ENCODE measurements at places on chromosomes 3 and 15.

DNA sequence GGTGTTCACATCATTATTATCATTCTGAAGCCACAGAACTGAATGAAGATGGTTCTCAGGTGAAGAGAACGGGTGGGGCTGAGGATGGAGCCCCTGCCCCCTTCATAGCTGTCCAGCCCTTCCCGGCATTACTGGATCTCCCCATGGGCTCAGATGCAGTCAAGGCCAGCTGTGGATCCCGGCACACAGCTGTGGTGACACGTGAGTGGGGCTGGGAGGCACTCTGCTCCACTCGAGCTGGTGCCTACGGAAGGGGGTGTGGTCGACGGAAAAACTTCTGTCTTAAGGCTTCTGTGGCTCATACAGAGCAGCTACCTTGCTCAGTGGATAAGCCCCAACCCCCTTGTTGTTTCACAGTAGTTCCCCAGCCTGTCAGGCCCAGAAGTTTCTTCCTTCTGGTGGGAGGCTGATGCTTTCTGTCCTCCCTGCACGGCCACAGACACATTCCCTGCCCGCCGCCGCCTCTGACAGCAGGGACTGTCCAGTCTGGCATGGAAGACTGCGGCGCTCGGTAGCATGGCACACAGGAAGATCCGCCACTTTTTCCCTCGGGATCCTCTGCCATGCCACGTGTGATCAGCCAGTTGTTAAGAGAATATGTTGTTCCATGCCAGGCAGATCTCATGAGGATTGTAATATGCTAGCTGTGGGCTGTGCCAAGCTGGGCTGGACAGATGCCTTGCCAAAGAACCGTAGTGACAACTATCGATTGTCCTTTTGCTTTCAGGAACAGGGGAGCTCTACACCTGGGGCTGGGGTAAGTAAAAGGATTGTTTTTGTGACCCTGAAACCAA lies 5.8 kb downstream of the RCCD1 start:
- no peak for DNase-seq

DNA sequence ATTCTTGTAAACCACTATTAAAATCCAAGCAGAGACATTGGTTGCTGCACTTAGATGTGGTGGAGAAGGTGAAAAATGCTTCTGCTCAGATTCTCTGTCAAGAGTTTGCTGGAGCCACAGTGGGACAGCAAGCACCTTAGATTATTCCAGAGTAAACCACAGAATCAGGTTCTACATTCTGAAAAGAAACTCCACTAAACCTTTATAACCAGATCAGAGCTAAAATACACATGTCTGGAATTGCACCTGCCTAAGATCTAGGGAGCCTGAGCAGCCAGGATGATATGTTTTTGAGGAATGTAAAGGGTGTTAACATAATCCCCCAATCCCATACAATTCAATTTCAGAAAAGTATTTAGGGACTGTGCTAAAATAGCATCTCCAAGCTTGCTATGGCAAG lies at the start of gene ZPLD1:
TSS of gene ZPLD1 (plus strand) at position 301 of the 400 bp plus-strand sequence. CDS start 3,473 bp downstream, outside the sequence.
- no peak for DNase-seq

GRCh38 chr15:37921527-37922385 lies 12.7 kb upstream of the TMCO5A start:
- DNase-seq, result no peak

DNA sequence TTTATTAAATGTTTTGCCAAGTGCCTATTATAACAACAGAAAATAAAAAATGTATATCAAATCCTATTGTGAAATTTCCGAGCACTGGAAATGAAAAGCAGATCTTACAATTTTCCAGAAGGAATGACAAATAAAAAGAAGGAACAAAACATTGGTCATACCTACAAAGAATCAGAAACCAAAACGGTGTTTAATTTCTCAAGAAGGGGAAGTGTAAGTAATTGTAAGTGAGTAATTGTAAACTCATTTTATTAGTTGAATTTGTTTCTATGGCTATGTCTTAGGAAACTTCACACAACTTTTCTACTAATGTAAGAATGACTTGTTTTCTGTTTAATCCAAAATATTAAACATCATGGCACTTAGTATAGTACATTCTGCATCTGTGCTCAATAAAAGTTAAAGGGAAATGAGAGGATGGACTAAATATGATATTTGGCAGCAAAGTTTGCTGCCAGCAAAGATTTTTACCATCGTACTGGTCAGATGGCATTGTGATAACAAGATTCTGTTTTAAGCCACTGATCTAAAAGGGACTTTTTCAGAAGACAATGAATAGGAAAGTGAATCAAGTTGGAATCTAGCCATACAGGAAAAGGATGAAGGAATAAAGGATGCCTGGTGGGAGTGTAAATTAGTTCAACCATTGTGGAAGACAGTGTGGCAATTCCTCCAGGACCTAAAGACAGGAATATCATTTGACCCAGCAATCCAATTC lies 232.4 kb downstream of the NFKBIZ start:
- no peak for DNase-seq

DNA sequence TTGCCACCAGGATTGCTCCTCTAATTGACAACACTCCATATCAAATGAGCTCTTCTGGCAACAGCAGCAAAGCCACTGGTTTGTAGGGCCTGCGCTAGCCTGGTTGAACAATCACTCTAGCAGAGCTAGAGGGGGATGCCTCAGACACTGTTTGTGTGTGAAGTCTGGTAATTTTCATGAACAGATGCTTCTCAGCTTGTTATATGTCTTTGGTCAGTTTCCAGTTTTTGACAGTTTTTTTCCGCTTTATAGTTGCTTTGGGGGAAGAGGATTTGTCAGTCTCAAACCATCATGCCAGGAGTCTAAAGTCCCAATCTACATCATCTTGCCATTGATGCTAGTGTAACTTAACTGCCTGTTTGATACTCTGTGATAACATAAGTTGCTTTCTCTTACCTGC lies 136.0 kb downstream of the HCN4 start:
- no peak for DNase-seq

- peak; percentile 58 for DNase-seq
Observed at GRCh38 chr3:131714585-131715220, 211.9 kb upstream of the MRPL3 start.

DNA sequence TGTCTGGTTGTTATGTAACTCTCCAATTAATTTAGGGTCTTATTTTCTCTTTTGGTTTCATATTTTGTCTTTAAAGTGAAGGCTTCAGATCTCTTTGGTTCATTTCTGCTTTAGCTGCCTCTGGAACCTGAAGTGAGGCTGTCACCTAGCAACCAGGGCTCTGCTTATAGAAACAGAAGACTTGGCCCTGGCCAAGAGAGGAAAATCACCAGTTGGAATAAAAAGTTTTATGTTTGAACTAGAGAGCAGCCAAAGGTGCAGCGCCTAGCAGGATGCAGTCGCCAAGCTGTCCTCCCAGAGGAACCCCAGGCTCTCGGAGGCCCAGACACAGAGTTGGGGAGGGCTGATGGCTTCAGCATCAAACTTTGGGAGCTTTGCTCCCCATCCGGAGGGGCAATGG lies 41.1 kb downstream of the LYZL4 start:
- DNase-seq, result no peak

DNA sequence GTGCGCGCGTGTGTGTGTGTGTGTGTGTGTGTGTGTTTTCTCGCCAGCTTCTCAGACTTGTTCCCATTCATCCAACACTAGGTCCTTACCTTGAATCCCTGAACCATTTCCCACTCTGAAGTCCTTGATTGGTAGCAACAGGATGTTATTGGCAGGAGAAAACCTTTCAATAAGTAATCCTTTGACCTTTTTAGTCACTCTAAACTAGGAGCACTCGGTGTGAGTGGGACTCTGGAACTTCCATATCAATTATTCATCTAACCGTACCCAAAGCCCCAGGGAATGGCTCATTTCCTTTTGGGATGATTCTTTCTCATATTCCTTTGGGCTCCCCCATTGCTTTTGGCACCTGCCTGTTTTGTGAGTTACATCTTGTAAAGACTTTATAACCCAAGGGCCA lies 140.2 kb upstream of the SPRED1 start:
- no peak for DNase-seq

DNA sequence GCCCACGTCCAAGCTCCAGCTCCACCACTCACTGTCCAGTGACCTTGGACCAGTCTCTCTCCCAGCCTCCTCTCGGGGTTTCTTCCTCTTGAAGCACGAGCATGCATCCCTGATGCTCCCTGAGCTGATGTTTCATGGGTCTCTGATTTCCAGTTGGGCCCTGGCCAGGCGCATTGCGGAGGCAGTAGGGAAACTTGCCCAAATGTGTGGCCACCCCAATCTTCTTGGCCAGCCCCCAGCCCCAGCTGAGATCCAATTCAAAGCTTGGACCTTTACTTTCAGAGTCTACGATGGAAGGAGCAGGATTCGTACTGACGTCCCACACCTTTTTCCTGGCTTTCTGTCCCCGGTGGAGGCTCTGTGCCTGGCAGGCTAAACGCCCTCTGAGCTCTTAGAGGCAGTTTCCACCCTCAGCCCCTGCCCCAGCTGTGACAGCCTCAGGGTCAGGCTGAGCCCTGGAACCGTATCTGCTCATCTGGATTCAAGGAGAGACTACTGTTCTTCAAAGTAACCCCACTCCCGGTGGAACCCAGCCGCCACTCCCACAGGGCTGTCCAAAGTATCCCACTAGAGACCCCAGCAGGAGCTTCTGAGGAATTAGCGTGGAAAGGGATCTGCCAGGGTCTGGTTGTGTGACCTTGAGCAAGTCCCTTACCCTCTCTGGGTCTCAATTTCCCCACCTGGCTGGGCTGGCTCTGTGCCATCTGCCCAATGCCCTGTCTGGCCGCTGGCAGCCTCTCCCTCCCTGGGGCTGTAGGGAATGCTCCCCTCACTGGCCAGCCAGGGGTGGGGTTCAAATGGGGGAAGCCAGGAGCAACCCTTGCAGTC lies 37.4 kb downstream of the CPN2 start:
- DNase-seq, result no peak

GRCh38 chr3:9119331-9119730 lies 130.1 kb downstream of the SRGAP3 start:
- no peak for DNase-seq

DNA sequence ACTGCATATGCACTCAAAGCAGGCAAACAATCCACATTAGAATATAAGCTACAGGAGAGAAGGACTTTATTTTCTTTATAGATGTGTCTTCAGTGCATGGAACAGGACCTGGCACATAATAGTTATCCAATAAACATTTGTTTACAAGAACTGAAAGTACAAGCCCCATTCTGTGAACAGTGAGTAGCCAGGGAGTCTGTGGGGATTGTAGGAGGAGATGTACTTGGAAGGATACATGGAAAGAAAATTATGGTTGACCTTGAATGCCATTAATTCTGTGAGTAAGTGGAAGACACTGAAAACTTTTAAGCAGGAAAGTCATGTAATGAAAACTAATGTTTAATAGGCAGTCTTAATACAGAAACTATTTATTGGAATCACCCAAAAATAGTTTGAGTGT lies 28.3 kb downstream of the MASP1 start:
- no peak for DNase-seq

DNA sequence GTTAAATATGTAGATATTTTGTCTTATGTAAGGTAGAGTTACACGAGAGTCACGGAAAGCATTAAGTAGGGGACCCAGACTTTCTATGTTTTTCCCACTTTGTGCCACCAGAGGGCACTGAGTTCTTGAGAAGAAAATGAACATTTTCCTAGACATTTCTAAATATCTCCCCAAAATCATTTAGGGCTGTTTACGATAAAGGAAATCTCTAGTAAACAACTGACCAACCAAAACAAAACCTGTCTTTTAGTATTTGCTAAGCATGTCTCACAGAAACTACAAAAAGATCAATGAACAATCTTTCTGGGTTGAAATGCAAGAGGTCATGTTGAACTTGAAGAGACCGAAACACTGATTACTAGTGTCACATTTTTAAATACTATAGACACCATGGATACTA lies 16.1 kb downstream of the POU1F1 start:
- DNase-seq, result peak; percentile 47

Measured in activated CD4-positive, alpha-beta T cell treated with anti-CD3 and anti-CD28 coated beads, Interleukin-2, Interleukin-4, amounts not matched to agents 100 ng/mL and 50 ng/mL, durations not matched to agents 16 hours and 8 hours (primary cell).